ENCODE measurements at places on chromosomes 2 and 18.

DNA sequence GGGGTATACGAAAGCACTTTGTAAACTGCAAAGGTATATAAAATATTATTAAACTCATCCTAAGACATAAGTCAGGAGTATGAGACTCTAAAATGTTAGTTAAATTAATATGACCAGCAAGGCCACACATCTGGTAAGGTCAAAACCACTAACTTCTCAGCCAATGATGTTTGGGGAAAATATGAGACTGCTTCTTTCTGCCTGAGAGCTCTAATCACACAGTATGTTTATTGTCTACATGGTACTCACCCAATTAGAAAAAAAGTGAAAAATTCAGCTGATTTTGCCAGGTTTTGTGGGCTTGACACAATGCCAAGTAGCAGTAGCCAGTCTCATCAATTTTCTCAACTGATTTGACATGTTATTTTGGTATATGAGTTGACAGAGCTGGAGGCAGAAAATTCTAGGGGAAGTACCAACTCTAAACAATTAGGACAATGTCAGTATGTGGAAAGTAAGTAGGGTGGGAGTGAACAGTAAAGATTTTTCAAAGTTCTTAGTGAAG, 87.3 kb downstream of the ALK start:
- no peak for DNase-seq

DNA sequence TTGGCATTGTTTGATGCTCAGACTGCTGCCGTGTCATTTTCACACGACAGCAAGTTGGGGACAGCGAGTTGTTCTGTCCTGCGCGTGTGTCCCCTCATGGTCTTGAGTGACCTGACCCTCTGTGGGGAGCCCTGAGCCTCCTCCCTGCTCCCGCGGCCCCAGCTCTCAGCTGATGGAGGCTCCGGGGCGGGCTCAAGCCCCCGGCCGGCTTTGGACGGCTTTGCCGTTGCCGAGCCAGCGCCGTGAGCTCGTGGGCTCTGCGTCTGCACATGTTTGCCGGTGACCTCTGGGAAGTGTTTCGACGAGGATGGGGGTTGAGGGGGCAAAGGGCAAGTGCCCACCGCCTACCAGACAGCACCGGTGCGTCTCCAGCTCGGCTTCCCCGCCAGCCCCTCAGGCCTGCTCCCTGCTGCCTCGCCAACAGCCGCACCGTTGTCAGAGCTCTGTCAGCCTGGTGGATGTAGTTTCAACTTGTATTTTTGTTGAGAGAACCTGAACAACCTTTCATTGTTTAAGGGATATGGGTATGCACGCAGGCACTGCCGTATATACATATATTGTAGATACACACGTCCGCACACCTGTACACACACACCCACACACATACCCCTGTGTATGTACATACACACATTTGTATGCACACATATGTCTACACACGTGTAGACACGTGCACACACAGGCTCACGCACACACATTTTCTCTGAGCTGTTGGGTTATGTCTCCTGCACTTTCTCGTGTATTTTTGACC, 13.7 kb downstream of the PDCD1 start:
- DNase-seq, result no peak

GRCh38 chr18:77136871-77137665, 4.5 kb upstream of the MBP start:
- no peak for DNase-seq

- DNase-seq, result no peak
Observed at GRCh38 chr2:196594158-196594557, 45.4 kb upstream of the CCDC150 start.

GRCh38 chr2:190339394-190339793, 4.0 kb upstream of the INPP1 start:
- no peak for DNase-seq

- no peak for DNase-seq
Observed at GRCh38 chr2:207791579-207792243, 22.0 kb upstream of the FZD5 start.

GRCh38 chr2:107361751-107362381, 464.8 kb upstream of the RGPD4 start:
- DNase-seq, result no peak

- DNase-seq, result no peak
Observed at GRCh38 chr18:57425096-57425495, 10.1 kb upstream of the ONECUT2 start.

GRCh38 chr2:69168144-69168813, 155.3 kb downstream of the ANTXR1 start:
- DNase-seq, result no peak

DNA sequence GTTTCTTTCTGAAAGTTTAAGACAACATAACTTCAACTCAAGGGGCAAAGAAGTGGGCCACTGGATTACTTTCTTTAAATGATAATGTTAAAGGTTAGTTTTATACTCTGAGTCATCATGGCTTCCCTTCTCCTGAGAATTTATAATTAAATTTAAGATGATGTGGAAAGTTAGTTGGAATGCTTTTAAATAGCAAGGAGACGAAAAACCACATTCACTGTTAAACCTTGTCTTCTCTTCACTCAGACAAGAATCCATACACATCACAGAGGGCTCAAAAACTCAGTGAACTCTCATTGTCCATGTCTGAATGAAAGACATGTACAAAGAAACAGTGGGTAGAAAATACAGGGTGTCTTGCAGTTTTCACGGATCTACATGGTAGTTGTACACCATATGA, 65.6 kb downstream of the COL5A2 start:
- DNase-seq, result no peak

DNA sequence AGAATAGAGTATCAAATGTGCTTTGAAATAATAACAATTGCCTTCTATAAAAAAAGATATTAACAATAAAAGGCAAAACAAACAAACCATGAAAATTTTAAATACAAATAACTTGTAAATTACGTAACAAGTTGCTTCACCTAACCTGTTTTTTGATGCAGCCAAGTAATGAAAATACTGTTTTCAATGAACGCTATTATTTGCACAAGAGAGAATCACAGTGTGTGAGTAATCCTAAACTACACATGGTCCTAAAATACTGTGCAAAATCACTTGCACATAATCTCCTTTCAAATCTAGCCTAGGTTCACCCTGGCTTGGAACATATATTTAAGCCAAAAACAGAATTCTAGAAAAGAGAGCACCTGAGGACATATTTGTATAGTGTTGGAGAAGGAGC, 98.9 kb downstream of the CCDC148 start:
- DNase-seq, result no peak

DNA sequence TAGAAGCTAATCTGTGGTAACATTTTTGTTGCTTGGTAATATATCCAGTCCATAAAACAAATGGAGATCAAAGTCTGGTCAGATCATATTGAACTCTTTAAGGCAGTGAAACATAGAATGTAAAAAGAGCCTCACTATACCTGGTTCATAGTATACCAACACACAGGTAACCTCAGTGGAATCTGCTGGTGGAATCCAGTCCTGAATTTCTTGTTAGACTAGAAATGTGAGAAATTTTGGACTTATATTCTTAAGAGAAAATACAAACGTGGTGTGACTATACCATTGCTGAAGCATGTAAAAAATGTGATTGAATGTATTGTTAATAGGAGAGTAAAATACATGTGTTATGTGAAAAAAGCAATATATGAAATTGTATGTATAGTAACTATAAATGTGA, 46.1 kb upstream of the GRHL1 start:
- DNase-seq, result no peak

- DNase-seq, result no peak
Observed at GRCh38 chr2:45024600-45025291, 15.5 kb upstream of the SIX2 start.

DNA sequence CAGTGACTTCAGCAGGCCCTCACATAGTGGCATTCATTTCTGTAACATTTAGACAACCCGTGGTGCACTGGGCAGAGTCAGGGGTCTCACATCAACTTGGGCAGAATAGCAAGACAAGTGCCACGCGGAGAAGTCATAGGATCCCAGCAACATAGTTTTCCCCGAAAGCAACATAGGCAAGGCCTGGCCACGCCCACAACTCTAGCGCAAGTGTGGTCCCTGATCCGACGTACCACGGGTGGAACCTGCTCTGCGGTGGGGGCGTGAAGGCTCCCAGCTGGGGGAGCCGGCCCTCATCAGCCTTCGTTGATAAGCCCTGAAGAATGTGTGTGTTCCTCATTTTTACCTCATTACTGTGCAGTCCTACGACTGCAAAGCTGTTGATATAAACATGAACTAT, 261.2 kb downstream of the EIPR1 start:
- DNase-seq, result no peak

DNA sequence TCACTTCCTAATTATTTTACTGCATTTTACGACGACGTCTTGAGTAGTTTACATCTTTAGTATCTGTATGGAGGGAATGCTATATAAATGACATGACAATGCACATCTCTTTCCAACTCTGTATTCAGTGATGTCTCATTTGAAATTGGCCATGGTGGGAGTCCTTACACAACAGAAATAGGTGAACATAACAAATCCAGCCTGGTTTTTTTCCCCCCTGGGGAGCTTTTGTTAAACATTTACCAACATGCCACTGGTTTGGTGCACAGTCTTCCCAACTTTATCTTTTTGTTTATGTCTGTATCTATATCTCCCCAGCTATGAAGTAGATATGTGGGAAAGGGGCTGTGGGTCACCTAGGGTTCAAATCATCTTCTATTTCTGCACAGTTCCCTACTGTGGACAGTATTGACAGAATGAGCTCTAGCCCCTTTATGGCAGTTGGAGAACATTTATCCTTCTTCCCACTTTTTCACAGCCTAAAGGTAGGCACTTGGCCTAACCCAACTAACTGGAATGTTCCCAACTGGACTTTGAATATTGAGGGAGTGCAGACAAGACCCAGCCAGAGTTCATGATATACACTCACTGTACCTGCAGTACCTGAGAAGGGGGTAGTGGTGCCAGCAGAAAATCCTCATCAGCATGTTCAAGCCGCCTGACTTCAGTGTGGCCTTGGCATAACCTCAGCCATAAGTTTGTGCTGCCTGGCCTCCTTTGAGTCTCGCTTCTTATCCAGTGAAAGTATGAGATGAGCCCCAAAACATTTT, 5.7 kb upstream of the RTKN start:
- no peak for DNase-seq

- no peak for DNase-seq
Observed at GRCh38 chr18:40159141-40160017, 1795.7 kb upstream of the PIK3C3 start.

GRCh38 chr18:57811477-57812125, 8.5 kb upstream of the ATP8B1 start:
- DNase-seq, result no peak

DNA sequence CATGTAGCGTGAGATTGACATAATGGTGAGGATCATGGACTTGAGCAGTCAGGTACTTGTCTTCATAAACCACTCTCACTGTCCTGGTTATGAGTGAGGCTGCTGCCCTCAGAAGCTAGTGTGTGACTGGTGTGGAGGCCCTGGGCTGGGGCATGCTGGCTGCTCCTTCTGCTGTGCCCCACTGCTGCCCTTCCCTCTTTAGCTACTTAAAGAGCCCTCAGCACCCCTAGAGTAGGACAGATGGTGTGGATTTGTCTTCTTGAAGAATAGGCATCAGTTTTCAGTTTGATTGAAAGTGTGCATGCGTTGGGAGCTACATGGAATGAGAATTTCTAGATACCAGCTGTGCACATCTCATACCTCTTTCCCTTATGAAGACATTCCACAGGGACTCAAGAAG, 15.4 kb downstream of the CPLX4 start:
- DNase-seq, result no peak

GRCh38 chr2:183022711-183023110, 15.5 kb downstream of the NCKAP1 start:
- no peak for DNase-seq

- no peak for DNase-seq
Observed at GRCh38 chr2:236679884-236680860, 110.5 kb downstream of the ACKR3 start.

DNA sequence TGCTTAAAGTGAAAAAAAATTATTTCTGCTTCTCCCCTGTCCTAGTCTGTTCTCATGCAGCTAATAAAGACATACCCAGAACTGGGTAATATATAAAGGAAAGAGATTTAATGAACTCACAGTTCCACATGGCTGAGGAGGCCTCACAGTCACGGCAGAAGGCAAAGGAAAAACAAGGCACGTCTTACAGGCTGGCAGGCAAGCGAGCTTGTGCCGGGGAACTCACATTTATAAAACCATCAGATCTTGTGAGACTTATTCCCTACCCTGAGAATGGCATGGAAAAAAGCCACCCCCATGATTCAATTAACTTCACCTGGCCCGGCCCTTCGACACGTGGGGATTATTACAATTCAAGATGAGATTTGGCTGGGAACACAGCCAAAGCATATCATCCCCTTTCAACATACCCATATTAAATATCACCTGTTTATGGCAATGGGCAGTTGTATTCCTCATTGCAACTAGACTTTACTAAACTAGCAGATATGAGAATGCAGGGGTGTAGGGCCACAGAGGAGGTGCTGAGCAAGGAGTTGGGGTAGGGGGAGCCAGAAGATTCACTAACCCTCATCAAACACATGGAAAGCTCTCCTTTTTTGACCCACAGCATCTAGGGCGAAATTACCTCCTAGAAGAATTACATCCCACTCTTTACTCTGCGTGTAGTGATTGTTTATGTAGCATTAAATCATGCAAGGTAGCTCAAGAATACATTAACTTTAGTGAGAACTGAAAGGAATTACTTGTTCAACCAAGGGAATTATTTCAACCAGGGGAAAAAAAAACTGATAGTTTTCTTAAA, 183.3 kb upstream of the DOK6 start:
- DNase-seq, result no peak

GRCh38 chr2:10934308-10934978, 22.7 kb downstream of the KCNF1 start:
- DNase-seq, result no peak

- DNase-seq, result no peak
Observed at GRCh38 chr2:66189553-66189952, 245.4 kb upstream of the MEIS1 start.

GRCh38 chr18:46628206-46628605, 28.8 kb downstream of the LOXHD1 start:
- DNase-seq, result no peak

GRCh38 chr2:241563031-241563507, 4.5 kb downstream of the BOK start:
- DNase-seq, result no peak

DNA sequence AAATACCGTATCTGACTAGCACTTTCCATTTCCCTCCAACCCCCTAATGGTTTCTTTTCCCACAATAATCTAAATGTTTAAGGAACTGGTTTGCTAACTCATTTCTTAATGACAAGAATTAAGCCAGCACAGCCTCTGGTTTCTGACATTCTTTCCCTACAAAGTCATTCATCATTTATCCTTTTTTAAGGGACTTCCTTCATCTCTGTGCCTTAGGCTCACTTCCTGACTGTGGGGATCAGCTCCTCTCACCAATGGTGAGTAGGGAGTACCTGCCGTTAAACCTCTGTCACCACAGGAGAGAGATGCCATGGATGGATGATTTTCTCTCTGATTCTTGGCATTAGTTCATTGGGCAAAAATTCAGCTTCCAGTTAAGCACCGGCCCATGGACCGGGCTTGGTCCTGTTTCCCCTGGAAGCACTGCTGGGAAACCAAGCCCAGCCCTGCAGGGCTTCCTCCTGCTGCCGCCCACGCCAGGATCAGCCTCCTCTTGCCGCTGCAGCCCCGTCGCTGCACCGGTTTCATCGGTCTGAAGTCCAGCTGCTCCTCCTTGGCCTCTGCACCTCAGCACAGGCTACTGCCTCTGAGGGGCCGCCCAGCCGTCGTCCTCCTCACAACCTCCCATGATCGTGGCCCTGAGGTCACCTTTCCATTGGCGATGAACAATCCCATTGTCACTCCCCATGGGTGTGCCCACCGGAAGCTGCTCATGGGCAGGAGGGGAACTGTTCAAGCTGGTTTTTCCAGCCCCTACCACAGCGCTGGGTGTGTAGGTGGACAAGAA, 64.0 kb upstream of the ZNF516 start:
- no peak for DNase-seq

- DNase-seq, result no peak
Observed at GRCh38 chr2:145110668-145111356, 590.9 kb upstream of the ZEB2 start.

All from T-helper 22 cell (primary cell).